GM13976 (cell line): ENCODE measurements at places on chromosomes 11 and 22.
A peak's percentile ranks its signal among the peaks of the same experiment; 100 is the strongest.

GRCh38 chr22:46263216-46263590 is at the start of gene PKDREJ:
Gene PKDREJ, minus strand, starts transcription at chr22:46263343. Its CDS starts 21 bp downstream, at chr22:46263322.
- DNase-seq = no peak

GRCh38 chr11:116702772-116703385 is 69.9 kb downstream of the BUD13 start:
- no peak for DNase-seq

DNA sequence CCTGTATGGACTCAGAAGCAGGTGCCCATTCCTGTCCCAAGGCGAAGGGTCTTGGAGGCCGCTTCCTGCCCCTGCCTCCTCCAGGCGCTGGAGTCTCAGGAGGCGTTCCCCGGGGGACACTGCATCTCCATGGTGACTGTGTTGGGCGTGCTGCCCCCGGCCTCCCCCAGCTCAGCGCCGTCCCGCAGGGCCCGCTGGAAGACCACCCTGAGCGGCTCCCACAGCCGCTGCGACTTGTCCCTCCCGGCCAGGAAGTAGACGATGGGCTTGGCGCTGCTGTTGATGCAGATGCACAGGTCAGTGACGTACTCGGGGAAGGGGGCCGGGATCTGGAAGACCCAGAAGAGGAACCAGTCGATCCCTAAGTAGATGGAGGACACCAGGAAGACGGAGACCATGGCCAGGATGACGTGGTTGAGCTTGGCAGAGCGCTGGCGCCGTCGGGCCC is 7.8 kb downstream of the MRGPRF start:
- DNase-seq = no peak

GRCh38 chr11:113131036-113131775 is 170.0 kb downstream of the NCAM1 start:
- DNase-seq = no peak

DNA sequence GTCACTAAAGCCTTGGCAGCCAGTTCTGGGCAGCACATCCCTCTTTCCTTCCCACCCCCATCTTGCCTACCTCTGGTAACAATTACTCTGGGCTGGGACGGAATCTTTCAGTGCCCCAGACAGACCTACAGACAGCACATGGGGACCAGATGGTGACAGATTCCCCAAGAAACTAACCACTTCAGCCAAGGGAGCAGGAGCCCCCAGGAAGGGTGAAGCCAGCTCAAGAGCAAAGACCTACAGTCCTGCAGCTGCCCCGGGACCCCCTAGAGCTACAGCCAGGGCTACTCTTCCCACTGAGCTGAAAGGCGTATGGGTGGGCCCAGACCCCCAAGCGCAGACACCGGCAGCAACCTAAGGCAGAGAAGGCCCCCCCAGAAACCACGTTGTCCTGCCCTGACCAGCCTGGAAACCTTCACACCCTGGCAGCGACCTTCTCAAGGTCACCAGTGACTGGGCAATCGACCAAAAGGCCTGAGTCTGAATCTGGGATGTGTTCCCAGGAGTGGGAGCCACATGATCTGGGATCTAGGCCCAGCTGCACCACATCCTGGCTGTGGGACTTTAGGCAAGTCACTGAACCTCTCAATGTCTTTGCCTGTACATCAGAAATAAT is 65.8 kb downstream of the LRRC32 start:
- no peak for DNase-seq

GRCh38 chr11:112023104-112023503 is 2.1 kb upstream of the DLAT start:
- no peak for DNase-seq

GRCh38 chr11:123233280-123233974 is 38.4 kb upstream of the CLMP start:
- peak; percentile 52 for DNase-seq

- DNase-seq = no peak
Measured at GRCh38 chr11:45945397-45945999, 23.0 kb downstream of the LARGE2 start.

GRCh38 chr22:37758694-37759093 is 49.0 kb upstream of the GCAT start:
- DNase-seq = no peak

DNA sequence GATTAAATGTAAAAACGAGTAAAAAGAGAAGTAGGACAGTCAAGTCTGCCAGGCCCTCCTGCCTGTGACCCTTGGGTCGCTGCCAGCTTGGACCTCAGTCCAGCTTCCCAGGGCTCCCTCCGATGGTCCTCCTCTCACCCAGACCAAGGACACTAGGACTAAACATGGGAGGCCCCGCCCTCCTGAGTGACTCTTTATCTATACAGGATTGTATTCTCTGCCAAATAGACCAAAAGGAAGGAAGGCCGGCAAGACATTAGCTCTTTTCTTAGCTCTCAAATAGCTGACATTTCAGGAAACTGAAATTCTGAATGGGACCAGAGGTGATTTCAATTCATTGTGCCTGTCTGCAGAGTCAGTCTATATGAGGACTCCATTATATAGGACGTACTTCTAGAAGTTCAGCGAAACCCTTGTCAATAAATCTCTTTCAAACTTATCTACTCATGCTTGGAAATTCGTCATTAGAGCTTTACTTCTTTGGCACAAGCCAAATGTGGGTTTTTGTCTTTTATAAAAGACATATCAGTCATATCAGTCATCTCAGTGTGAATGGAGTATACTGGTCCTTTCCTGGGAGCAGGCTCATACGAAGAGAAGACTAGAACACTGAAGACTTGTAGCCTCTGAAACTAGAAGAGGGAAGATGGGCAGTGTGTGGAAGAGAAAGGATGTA is 28.5 kb downstream of the ADORA2A start:
- DNase-seq = no peak

GRCh38 chr11:128616161-128616560 is 28.8 kb upstream of the ETS1 start:
- no peak for DNase-seq

DNA sequence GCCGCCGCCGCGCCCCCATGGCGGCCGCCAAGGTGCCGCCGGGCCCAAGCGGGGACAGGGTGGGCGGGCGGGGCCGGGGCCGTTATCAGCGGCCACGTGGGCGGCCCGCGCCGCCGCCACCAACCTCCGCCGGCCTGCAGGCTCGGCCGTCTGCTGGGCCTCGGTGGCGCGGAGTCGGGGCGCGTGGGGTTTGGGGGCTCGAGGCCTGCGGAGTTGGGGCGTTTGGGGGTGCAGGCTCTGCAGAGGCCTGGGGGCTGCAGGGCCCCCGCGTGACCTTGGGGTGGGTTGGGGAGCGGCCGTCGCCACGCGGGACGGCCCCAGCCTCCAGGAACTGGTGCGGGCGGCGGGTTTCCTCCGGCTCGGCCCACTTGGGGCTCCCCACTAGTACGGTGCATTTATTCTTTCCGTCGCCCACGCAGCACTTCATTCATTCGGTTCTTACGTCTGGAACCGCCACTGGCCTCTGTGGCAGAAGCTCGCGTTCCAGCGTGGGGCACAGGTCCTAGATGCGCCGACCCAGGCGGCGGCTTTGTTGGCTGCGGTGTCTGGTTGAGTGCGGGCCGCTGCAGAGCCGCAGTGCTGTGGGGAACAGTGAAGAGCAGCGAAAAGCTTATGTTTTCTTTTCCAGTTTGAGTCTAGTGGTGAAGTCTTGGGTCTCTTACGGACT is 740 bp upstream of the TRMT2A start:
- DNase-seq = peak; percentile 77

GRCh38 chr22:31947296-31947695 is 3.0 kb downstream of the YWHAH start:
- DNase-seq = peak; percentile 66

- DNase-seq = no peak
Measured at GRCh38 chr11:90722552-90723190, 499.8 kb upstream of the CHORDC1 start.

DNA sequence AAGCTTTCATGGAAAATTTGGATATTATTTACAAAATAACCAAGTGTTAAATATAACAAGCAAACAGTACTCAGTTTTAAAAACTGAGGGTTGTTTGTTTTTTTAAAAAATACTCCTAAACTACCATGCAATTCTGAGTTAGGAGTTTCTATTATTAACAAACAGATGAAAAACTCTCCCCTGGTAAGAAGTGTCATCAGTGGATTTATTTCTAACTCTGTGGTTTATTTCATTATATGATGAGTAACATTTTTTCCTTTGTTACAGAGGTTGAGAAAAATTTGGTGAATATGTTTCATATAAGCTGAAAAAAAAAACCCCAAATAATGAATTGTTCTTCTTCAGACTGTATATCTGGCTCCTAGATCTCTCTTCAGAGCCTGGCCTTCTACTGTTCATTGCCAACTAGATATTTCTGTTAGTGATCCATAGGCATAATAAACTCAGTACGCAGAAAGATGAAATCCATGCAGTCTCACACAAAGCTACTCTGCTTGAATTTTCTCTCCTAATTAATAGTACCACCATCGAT is 29.4 kb upstream of the PDE3B start:
- no peak for DNase-seq

DNA sequence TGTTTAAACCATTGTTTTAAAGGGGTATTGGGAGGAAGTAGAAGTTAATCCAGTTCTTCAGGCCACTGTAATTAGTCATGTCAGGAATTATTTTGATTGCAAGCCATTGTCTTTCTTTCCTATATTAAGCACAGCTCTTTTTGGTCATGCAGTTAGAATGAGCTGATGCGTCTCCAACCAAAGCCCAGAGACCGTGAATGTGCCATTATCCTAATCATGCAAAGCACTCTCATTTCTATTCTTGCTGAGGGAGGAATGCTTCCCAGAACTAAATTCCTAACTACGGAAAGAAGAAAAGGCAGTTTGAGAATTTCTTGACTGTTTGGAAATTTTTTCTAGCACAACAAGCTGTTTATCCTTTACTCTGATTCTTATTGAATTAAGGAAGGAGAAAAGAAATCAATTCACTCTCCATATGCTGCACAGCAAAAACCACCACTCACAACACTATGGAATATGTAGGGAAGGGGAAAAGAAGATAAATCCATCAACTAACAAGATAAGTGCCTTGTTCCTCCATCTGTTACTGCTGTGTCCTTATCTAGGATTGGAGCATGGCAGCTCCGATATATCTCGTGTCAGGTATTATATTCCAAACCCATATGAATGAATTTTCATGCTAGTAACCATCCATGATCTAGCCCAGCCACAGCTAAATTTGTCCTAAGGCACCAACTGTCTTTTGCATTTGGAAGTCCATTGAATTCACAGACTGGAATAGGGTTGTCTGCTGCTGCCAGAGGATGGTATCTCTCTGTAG is 70.8 kb downstream of the NTM start:
- DNase-seq = no peak

DNA sequence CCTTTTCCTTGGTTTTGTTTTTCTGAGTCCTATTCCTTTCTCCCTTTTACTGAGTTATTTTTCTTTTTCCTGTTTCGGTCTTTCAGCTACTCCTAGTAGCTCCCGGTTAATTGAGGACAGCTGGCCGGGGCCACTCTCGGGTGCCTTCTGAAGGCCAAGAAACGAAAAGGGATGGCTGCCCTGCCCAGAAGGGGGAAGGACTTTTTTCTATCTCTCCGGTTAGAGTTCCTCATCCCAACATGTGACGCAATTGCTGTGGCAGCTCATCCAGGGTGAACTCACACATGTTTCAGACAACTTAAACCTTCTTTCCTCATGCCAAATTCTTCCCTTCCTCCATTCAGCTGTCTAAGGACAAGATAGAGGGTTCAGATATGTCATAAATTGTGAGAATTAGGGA is 83.6 kb downstream of the PIWIL4 start:
- no peak for DNase-seq

GRCh38 chr22:28009272-28009827 is 90.3 kb upstream of the PITPNB start:
- DNase-seq = peak; percentile 90

DNA sequence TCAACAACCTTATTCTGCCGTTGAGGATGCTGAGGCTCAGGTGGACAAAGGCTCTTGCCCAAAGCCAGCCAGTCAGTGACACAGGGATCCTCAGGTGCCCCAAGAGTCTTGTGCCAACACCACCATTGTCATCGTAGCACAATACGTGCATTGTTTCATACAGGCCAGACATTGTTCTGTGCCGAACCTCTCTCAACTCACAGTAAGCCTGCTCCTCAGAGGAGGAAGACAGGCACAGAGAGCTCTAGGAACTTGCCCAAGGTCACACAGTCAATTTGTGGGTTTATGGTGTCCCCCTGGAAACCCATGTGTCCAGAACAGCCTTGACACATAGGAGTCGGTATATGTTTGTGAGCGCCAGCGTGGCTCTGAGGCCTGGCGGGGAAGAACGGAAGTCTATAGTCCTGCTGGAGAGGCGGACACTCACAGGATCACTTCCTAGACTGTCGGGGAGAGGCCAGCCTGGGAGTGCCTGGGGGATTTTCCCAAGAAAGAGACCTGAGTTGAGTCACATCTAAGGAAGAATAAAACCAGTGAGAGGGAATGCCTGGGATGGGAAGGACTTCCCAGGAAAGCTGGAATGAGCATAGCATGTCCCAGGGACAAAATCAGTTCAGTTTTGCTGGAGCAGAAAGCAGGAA is 20.2 kb downstream of the LIF start:
- no peak for DNase-seq

- no peak for DNase-seq
Measured at GRCh38 chr22:49300951-49301397, 526.7 kb downstream of the BRD1 start.

DNA sequence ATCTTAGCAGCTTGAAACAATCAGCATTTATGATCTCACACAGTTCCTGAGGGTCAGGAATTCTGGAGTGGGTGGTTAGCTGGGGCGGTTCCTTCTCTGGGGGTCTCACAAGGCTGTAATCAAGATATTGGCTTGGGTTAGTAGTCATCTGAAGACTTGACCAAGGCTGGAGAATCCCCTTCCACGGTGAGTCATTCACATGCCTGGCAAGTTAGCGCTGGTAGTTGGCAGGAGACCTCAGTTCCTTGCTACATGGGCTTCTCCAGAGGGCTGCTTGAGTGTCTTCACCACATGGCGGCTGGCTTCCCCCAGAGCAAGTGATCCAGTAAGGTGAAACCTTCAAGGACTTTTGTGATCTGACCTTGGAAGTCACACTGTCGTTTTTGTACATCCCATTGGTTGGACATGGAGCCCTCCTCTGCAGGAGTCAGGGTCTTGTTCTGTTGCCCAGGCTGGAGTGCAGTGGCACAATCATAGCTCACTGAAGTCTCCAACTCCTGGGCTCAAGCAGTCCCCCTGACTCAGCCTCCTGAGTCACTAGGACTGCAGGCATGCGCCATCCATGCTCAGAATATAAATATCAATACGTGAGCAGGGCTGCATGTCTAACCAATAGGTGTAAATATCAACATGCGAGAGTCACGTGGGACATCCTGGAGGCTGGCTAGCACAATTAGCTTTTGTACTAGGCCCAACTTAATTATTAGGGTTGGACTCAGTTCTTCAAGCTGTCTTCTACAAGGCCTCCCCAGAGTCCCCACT is 7.2 kb upstream of the NIPSNAP1 start:
- DNase-seq = no peak
